ENCODE measurements at places on chromosomes 1 and 21. TPM values are rescaled to one million over a fixed set of nuclear protein-coding genes. Genes with fewer than 3 reads are reported as not detected.
A peak's percentile ranks its signal among the peaks of the same experiment; 100 is the strongest.

DNA sequence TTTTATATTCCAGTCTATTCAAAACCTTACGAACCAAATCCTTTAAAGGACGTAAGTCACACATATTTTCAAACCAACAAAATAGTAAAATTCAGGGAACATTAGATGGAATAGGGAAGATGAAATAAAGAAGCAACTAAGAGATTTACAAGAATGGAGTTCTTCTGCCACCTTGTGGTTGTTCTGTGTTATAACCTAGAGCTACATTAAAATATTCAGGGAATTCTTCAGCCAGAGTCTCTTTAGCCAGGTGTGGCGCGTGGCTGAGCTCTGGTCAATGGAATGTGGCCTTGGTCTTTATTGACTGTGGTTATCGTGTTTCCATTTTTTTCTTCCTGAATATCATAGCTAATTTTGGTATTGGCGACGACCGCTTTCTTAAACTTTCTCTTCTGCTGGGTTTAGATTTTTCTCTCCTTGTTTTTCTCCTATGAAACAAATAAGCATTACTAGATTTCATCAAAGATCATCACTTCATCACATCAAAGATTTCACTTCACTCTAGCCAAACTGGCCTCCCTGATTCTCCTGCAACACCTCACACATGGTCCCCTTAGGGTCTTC is 221.3 kb downstream of the MRPL39 start:
- peak; percentile 68 for DNase-seq

DNA sequence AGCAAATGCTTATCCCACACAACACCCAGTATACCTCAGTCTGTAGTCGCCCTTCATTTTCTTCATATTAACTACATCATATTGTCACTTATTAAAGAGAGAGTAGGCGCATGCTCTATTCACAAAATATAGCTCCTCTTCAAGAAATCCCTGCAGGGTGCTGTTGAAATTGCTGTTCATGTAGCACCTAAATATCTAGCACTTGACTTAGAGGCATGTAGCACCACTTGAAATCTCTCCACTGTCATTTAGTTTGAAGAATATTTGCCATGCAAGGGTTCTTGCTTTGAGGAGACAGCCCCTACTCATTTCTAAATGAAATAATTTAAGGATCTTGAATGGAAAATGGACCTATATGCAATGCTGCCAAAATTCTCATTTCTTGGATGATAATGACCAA is 20.9 kb upstream of the LRRC8B start:
- DNase-seq, result no peak

GRCh38 chr1:200336101-200336845 is 73.6 kb downstream of the ZNF281 start:
- DNase-seq, result peak; percentile 73

- no peak for DNase-seq
These were observed 67.5 kb upstream of the RNPC3 start for GRCh38 chr1:103457886-103458455.

Gene TMIGD3
- not detected for total RNA-seq

DNA sequence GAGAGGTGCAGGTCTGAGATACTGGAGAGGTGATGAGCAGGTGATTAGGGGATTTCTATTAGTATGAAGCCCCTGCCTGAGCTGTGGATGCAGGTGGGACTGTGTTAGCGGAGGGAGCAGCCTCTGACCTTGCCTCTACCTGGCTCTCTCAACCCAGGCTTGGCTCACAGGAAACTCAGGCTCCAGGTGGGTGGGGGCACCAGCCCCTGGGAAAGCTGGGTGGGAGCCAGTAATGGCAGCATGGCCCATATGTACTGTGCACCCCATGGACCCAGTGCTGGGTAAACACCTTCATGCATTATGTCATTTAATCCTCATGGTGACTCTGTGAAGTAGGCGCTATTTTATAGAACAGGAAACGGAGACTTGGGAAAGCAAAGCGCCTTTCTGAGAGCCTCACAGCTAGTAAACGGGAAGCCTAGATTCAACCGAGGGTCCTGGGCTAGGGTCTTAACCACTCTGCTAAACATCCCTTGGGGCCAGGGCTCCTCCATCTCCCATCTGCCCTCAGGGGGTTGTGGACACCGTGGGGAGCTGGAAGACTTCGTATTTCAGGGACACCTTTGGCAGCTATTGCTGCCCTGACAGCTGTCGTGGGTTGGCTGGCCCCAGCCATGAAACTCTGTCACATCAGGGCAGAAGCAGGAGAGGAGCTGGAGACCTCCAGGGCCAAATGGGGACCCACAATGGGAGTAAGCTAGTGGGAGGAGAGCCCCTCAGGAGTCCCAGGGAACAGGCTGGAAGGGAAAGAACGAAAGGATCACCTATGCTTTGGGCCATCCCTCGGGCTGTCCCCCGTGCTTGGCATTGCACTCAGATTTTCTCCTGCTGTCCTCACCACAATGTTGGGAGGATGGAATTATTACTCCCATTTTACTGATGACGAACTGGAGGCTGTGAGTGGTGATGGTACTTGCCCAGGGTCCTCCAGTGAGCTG is 59.6 kb upstream of the CSF3R start:
- DNase-seq, result no peak

DNA sequence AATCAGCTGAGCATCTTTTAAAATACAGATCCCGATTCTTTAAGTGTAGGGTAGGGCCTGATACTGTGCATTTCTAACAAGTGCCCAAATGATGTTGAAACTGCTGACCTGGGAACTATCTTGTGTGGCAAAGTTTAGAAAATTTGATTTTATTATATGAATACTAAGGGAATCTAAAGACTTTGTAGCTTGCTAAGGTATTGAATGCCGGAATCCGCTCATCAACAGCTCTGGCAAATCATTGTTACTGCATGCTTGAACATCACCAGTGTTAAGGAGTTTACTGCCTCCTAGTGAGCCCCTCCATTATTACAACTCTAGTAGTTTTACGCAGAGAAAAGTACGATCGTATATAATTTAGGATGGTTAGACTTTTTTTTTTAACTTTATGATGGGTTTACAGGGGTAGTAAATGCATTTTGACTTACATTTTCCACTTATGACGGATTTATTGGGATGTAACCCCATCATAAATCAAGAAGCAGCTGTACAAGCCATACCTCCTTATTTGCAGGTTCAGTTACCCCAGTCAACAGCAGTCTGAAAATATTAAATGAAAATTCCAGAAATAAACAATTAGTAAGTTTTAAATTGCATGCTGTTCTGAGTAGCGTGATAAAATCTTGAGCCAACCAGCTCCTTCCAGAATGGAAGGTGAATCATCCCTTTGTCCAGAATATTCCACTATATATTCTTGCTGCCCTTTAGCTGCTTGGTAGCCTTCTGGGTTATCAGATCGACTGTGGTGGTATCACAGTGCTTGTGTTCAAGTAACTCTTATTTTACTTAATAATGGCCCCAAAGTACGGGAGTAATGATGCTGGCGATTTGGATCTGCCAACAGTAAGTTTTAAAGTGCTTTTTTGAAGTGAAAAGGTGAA is 892 bp downstream of the TYW3 start:
- DNase-seq, result peak; percentile 88

Measured in H4 (cell line).